ENCODE measurements at places on chromosomes 4 and X. TPM values are rescaled to one million over a fixed set of nuclear protein-coding genes. Genes with fewer than 3 reads are reported as not detected.

DNA sequence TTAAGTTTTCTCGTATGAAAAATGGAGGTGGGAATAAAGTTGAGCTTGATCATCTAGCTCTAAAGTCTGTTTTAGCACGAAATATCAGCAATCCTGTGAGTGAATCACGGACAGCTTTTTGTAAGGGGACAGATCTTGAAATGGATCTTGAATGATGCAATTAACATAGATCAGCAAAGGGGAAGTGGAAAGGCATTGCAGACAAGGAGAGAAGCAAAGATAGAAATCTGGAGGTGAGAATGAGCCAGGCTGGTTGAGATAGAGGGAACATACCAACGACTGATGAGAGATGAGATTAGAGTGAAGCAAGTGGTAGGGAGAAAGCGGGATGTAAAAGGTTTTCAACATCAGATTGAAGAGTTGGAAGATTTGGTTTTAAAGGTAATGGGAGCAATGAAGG, 4.6 kb upstream of the DGKK start:
- DNase-seq, result no peak

DNA sequence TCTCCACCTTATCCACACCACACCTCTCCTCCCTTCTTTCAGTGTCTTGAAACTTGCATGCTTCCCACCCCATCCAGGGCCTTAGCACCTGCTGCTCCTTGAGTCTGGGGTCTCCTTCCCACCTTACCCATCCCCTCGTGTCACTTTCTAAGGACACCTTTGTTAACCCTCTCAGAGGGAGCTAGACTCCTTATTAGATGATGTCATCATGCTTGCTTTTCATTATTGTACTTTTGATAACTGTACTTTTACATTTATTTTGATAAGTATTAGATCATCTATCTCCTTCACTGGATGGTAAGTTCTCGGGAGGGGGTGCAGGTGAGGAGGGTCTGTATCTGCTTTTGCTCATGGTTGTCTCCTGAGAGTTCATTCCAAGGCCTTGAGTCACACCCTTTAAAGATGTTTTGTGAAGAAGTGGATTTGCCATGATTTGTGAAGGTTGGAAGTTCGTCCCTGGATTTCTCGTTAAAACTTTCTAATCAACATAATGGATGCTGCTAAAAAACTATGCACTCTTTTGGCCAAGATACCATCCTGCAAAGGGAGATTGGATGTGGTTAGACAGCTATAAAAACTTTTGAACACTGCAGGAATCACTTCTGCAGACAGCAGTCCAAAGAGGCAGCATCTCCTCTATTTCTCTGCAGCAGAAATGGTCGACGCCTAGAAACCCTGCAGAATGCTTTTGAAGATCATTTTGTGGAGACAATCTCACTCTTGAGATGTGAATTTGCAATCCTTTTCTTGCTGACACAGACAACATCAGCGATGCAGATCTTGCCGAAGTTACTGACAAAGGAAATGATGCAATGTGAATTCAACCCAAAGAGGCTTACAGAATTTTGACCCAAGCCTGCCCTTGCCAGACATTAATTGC, 69.6 kb downstream of the ENPP6 start:
- DNase-seq, result no peak

DNA sequence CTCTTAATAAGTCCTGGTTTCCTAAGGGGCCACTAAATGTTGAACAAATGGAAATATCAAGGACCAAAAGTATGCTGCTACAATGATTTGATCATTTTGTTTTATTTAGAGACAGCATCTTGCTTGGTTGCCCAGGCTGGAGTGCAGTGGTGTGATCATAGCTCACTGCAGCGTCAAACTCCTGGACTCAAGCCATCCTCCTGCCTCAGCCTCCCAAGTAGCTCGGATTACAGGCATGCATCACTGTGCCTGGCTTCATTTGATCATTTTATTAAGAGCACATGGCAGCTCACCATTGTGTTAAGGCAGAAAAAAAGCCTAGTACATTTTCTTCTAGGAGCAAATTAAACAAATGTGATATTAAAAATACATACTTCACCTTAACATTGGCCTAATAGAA, 52.7 kb downstream of the DCLK2 start:
- no peak for DNase-seq

DNA sequence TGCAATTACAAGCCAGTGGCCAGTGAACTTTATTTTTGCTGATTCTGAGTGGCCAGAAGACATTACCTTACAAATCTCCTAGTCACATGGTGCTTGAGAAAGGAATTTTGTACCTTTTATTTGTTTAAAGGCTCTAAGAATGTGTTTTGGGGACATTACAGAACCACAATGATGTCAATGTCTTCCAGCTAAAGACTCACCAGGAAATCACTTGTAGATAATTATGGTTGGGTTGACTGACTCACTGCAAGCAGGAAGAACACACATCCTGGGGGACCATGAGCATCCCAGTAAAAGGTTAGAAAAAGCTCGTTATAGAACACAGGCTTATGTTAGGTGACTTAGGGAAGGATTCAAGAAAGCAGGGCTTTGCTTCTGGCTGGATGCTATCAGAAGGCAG, 119.4 kb upstream of the FAM9B start:
- no peak for DNase-seq

GRCh38 chrX:110108381-110108821, 105.5 kb downstream of the TMEM164 start:
- DNase-seq, result no peak

GRCh38 chr4:28082686-28083390, 1222.2 kb downstream of the STIM2 start:
- DNase-seq, result no peak

The SOX3 gene
- not detected for total RNA-seq
